Activated CD4-positive, alpha-beta T cell treated with anti-CD3 and anti-CD28 coated beads for 48 hours (primary cell): ENCODE measurements at places on chromosomes 16 and 17.

DNA sequence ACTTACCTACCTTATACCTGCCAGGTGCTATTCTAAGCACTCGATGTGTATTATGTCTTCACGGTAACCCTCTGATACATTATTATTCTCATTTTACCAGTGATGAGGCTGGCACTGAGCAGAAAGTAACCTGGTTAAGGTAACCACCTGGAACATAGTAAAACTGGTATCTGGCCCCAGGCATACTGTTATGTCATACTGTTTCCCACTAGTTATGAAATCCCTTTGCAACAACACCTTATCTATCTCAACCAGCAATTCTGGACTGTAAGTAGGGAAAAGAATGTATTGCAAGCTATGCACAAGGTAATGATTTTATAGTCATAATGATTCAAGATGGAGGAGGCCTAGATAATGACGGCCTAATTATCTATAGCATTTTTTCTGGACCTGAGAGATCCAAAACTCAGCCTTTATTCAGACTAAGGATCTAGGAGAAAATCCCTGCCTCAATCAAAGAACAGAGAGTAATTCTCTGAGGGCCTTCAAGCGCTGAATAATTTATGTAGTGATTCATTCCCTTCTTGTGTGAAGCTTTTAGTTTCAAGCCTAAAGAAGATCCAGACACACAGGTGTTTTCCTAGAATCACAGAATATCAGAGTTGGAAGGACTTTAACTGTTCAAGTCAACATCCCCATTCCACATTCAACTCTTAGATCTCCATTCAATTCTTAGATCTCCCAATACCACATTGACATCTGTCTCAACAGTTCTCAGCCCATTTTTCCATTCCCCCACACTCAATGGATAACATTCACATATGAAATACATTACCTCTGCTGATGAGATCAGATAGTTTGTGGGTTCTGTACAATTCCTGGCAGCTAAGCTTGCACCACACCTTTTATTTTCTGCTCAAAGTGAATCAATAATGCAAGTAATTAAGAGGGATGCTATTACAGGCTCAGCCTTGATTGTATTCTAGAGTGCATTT is 14.9 kb upstream of the MMD start:
- DNase-seq = no peak

GRCh38 chr16:67451061-67451703 is 20.3 kb downstream of the HSD11B2 start:
- DNase-seq = no peak

- no peak for DNase-seq
These were observed 2.3 kb downstream of the PRSS21 start for GRCh38 chr16:2819179-2819938.

DNA sequence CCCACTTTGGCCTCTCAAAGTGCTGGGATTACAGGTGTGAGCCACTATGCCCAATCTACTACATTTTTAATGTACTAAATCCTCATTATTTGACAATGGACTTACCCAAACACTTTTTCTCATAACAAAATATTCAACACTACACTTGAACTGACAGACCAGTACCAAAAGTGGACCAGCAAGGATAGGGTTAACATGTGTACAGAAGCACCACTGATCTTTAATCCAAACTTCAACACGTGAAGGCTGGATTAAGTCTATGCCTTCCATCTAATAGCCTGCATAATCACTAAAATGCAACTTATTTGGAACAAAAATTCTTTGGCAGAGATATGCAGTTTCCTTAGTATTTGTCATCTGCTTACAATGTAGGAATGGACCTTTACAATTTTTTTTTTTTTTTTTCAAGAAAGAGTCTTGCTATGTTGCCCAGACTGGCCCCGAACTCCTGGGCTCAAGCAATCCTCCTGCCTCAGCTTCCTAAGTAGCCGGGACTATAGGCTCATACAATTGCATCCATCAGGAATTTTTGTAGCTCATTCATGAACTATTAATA is 60.0 kb upstream of the BCAR1 start:
- DNase-seq = no peak

- no peak for DNase-seq
These were observed 101.5 kb upstream of the SMIM36 start for GRCh38 chr17:55612691-55613141.
